ENCODE measurements at places on chromosomes 1 and 21.
A peak's percentile ranks its signal among the peaks of the same experiment; 100 is the strongest.

DNA sequence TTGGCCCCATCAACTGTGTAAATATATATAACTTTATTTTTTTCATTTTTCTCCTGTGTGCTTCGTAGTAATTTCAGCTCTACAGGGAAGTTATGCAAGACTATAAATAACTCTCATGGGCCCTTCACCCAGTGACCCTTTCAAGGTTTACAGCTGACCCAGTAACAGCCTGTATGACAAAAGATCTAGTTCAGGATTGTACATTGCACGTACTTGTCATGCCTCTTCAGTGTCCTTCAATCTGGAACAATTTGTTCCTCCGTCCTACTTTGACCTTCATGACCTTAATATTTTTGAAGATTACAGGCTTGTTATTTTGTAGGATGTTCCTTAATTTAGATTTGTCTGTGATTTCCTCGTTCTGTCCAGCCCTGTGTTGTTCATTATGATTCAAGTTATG is 40.5 kb downstream of the BRINP2 start:
- DNase-seq: no peak

DNA sequence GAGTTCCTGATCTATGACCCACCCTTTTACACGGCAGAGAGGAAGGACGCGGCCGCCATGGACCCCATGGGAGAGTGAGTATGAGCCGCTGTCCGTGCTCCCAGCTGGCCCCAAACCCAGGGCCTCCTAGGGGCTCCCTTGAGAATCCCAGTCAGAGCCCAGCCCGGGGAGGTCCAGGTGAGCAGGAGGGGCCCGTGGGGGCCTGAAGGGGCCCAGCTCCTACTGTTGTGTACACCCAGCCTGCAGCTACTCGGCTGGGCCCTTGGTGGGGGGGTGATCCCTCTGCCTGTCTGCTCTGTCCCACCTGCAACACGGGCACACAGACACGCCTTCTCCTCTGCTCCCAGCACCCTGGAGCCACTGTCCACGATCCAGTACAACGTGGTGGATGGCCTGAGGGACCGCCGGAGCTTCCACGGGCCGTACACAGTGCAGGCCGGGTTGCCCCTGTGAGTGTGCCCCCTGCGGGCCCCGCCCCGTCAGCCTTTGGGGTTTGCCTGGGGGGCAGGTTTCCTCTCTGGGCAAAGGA is 28.6 kb upstream of the LRRC3 start:
- no peak for DNase-seq

DNA sequence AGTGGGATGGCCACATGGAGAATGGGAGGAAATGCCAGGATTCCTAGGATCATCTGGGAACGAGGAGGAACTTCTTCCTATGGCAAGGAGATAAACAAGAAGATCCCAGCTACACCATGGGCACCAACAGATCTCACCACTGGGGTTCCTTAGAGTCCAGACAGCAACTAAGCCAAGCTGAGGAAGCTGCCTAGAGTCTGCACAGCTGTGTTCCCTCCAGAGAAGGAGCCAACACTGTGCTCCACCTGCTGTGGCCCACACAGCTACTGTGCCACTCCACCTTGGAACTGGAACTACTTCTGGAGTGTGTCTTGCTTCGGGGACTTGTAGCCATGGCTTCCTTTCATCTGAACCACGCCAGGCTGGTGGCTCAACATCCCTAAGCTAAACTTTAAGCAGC is 6.0 kb downstream of the IFNAR1 start:
- peak; percentile 26 for DNase-seq

DNA sequence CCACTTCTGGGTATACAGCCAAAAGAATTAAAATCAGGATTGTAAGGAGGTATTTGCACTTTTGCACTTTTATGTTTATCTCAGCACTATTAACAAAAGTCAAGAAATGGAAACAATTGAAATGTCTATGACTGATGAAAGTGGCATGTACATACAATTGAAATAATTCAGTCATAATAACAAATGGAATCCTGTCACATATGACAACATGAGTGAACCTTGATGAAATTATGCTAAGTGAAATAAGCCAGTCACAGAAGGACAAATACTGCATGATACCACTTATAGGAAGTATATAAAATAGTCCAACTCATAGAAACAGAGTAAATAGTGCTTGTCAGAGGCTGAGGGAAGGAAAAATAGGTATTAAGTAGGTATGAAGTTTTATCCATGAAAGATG is 3.4 kb upstream of the SPTA1 start:
- DNase-seq: no peak

DNA sequence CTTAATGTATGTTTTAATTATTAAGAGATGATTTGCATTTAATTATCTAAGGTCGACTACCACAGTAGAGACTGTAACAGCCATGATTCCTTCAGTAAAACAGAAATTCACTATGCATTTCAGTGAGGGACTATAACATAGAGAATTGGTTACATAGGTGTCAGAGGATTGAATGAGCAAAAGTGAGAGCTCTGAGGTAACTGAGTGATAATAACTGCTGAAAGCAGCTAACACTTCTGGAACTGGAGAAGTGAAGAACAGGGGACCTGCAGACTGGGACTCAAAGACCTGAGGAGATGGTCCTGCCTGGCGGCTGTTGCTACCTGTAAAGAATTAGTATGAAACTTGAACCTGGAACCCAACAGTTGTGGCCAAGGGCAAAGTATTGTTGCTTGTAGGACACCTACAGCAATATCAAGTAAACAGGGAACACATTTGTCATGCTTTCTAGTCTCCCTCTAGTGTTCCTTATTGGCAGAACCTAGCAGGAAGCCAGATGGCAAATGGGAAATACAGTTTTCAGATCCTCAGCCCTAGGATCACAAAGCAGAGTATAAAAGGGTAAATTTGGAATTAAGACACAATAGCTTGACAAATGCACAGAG is 110.6 kb downstream of the HS2ST1 start:
- peak; percentile 52 for DNase-seq

GRCh38 chr1:55611123-55611522 is 396.0 kb upstream of the USP24 start:
- DNase-seq: no peak

DNA sequence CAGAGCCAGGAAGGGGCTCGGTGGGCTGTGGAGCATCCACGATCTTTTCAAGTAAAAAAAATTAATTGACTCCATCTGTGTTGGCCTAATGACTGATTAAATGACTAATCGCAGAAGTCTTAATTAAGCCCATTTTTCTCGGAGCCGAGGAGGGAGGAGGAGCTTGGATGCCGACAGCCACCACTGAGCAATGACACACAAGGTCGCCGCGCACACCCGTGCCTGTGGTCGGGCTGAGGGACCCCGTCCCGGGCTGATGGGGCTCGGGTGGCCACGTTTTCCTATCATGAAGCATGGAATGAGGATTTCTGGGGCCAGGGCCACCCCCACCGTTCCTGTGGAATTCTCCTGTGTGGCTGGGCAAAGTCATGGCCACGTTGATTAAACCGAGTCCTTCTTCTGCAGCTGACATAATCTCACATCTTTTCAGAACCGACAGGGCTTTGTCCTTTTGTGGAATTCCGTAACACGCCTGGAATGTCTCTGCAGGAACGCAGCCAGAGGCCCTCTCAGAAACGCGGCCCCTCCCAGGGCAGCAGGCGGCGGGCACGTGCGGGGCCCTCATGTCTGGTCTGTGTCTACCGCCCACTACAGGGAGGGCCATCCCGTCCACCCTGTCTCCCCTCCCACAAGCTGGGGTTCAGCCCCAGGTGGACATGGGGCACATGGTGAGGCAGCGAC is 60.7 kb downstream of the MORN1 start:
- no peak for DNase-seq

GRCh38 chr1:175530183-175530582 is 213.2 kb downstream of the TNR start:
- no peak for DNase-seq

GRCh38 chr1:72462186-72462905 is 180.0 kb upstream of the NEGR1 start:
- no peak for DNase-seq

DNA sequence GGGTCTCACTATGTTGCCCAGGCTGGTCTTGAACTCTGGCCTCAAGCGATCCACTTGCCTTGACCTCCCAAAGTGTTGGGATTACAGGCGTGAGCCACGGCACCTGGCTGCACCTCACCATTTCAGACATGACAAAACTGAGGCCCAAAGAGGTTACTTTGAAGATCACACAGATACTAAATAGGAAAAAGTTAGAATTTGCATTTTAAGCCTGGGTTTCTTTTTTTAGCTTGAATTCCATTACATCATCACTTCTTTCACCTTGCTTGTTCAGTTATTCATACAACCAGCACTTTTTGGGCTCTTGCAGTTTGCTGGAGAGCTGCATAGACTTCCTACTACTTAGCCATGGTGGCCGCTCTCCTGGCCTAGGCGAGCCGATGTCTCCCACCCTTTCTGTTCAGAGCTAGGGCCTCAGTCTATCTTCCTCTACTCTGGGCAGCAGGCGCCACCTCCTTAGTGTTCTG is 16.3 kb upstream of the CD2 start:
- peak; percentile 68 for DNase-seq

DNA sequence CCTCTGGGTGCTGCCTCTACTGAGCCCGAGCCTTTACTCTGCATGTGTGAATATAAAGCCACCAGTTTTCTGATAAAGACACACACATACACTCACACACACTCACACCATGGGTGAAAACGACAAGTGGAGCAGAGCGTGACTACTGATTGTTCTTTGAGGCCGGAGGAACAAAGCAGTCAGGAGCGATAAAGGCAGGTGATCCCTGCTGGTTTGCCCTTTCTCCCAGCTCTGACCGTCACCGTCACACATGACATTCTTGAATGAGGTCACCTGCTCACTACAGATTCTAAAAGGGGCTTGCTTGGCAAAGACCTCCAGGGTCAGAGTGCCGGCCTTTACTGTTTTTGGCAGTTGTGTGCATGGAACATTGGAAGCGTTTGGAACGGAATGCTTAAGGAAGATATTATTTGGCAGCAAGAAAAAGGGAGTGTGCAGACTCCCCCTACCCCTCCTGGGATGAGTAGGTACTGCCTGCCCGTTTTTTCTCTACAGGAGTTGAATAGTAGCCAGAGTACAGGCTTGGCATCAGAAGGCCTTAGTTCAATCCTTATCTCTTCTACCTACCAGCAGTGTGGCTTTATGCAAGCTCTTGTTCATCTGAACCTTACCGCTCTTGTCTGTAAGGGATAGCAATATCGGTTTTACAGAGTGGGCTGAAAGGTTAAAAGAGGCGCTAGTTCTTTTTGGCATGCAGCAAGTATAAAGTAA is 79.7 kb downstream of the PBX1 start:
- no peak for DNase-seq

GRCh38 chr1:218397752-218398339 is 52.7 kb downstream of the TGFB2 start:
- no peak for DNase-seq

DNA sequence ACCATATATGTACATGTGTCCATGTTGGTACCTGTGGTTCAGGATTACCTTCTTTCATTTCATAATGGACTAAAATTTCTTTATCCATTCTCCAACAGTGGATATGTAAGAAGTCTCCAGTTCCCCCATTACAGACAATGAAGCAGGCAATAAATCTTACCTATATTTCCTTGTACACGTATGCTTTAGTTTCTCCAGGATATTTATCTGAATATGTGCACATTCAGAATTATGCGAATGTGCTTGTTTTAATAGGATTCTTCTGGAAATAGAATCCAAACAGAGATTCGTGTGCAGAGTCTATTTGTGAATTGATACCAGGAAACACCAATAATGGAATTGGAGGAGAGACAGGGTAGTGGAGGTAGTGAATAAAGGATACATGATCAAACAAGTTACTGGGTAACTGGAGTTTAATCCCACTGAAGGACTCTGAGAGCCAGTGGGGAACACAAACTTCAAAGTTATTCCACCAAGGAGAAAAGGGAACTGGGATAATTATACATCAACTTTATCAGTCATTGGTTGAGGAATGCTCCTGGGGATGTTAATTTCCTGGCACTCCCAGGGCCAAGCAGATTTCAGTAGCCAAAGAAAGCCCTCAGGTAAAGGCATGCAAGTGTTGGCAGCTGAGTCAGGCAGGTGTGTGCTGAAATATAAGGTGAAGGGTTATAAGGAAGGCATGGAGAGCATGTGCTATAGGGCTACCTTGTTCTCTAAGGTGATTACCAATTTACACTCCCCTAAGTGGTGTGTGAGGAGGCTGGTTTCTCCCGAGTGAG is 374.9 kb upstream of the PBX1 start:
- DNase-seq: no peak

- DNase-seq: no peak
These were observed 99.3 kb downstream of the XPR1 start for GRCh38 chr1:180731131-180731530.

DNA sequence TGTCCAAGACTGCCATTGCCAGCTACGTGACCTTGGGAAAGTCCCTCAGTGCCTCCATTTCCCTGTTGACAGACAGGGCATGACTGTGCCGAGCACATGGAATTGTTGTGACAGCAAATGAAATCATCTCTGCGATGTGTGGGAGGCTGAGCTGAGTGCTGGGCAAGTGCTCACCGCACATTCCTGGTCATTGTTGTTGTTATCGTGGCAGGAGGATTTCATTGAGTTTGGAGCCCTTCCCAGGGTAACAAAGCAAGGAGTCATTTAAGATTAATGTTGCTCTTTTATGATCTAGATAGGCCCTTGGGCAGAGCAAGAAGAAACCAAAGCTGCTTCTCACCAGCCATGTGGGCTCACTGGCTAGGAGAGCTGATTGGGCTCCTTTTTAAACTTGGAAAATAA is 39.6 kb upstream of the ITPKB start:
- no peak for DNase-seq

DNA sequence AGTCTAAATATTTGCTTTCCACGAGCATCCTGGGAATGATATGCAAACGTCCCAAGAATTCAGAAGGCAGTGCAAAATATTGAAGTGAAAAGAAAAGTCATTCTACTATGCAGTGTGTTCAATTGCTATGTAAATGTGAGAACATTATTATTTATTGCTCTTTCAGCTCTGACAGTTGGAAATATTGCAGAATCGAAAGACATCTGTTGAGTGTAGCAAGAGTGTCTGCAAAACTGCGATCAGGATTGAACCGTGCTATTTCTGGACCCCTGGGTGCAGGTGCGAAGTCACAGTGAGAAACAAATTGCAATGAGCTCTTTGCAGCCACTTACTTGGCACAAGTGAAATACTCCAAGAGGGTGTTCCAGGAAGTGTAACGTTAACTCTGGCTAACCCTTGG is 566.4 kb downstream of the AJAP1 start:
- DNase-seq: no peak

DNA sequence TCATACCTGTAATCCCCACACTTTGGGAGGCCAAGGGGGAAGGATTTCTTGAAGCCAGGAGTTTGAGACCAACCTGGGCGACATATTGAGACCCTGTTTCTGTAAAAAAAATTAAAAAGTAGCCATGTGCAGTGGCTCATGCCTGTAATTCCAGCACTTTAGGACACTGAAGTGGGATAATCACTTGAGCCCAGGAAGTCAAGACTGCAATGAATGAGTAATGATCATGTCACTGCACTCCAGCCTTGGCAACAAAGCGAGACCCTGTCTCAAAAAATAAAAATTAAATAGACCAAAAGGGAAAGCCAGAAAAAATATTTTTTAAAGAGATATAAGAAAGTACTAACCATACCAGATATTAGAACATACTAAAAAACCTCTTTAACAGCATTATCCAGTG is 44.7 kb upstream of the LYPLAL1 start:
- DNase-seq: no peak

DNA sequence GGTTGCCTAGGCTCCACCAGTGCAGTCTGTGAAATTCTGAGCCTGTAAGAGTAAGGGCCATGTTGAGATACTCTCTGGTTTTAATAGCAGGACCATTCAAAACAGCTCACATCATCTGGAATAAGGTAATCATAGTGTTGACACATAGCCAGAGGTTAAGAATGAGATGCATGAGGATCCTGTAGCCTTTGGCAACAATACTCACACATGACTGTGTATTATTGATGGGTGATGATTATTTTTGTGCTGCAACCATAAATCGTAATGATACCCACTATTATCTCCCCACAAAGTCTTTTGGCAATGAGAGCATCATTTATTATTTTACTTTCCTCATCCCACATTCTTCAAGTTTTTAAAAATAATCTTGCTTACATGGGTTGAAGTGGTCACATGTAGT is 35.5 kb downstream of the KCNK2 start:
- no peak for DNase-seq

All from GM12865 (cell line).